Right lobe of liver (tissue), 6 donors: ENCODE measurements at places on chromosomes 1 and 21. TPM values are rescaled to one million over a fixed set of nuclear protein-coding genes. Genes with fewer than 3 reads are reported as not detected.

Gene SPRR3
- total RNA-seq, result not detected

Gene CAMK2N1
- total RNA-seq, result 28.3 TPM

Gene KLHL17
- 2.2 TPM for total RNA-seq

Gene KRTAP12-2
- total RNA-seq, result not detected

Gene NBPF10
- 1.2 TPM for total RNA-seq

Gene KPNA6
- total RNA-seq, result 38.7 TPM

Gene MFAP2
- total RNA-seq, result not detected

Gene KRTAP7-1
- total RNA-seq, result not detected

Gene RXRG
- not detected for total RNA-seq

Gene CYP4X1
- 2.2 TPM for total RNA-seq

Gene SLAMF1
- 0.23 TPM for total RNA-seq

Gene CTNNBIP1
- 9.0 TPM for total RNA-seq

Gene HHIPL2
- total RNA-seq, result 1.6 TPM

Gene SLC25A34
- total RNA-seq, result 3.5 TPM

Gene AMPD1
- total RNA-seq, result 0.13 TPM
